ENCODE measurements at places on chromosomes 2 and 18.
A peak's percentile ranks its signal among the peaks of the same experiment; 100 is the strongest.

GRCh38 chr2:209681201-209681735 is 90.4 kb upstream of the UNC80 start:
- DNase-seq: no peak

DNA sequence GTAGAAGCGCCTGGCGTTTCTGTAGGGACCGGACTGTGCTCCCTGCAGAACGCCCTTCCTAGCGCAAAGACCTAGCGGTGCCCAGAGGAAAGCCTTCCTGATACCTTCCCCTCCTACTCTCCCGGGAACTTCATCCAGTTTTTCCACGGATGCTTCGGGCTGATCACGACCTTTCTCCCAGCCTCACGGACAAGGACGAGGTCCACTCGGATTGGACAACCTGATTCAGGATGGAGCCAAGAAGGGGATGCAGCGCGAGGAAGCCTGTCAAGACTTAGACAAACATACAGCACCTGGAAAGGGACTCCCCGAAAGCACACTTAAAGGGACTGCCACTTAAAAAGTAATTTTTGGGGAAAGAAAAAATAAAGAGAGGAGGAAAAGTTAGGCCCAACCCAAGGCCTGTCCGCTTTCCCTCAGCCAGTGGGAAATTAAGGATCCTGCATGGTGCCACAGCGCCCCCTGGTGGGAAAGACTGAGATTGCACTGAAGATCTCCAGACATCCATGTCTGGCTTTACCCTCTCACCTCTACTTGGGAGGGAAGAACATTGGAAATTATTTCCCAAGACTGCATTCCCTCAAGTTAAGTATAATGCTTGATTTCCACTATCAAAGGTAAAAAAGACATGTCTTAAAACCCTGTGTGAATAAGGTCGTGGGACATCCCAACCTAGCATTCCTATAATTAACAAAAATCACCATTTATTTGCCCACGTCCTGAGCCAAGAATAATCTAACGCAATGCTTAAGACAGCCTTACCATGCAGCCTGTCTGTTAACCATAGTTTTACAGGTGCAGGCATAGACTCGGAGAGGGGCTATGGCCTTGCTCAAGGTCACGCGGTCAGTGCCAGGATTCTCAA is 13.4 kb upstream of the COPS8 start:
- peak; percentile 26 for DNase-seq

DNA sequence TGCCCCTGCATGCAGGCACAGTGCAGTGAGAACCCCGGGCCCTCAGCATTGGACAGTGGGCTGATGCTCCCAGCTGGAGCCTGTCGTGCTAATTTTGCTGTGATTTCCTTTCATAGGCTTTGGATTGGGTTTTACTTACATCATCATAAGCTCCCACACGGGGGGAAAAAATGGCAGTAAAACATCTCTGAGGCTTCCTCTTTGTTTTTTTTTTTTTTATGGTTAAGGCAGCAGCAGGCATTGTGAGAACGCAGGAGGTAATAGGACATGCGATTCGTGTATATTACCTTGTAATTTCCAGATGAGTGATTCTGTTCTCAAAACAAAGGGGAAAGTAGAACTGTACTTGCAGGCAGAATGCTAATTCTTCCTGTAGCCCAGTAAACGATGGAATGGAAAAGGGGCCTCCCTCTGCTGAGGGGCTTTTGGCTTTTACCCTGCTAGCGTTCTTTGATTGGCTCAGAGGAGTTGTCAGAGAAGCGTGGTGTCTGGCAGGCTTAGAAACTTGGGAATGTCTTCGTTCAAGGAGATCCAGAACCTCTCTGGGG is 89.7 kb downstream of the NPAS2 start:
- no peak for DNase-seq

DNA sequence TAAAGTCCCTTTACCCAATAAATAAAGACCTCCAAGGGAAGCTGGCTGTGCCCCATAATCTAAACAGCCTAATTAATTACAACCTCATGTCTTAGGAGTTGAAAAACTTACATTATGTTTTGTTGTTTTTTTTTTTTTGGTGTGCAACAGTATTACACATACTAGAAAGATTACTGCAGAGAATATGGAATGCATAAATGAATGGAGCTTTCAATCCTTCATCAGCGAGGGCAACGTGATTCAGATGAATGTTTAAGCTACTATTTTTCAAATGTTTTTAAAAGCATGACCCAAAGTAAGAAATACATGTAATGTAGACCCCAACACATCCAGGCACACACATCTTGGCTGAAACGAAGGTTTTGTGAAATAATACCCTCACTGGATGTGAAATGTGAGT is 167.1 kb upstream of the FN1 start:
- DNase-seq: no peak

GRCh38 chr2:121242175-121242875 is 42.7 kb downstream of the TFCP2L1 start:
- DNase-seq: no peak

- no peak for DNase-seq
Observed at GRCh38 chr2:231894566-231895380, 31.4 kb downstream of the NPPC start.

- no peak for DNase-seq
Observed at GRCh38 chr2:159154366-159154765, 132.1 kb downstream of the WDSUB1 start.

GRCh38 chr2:144630459-144631215 is 110.7 kb upstream of the ZEB2 start:
- no peak for DNase-seq

- DNase-seq: no peak
Observed at GRCh38 chr18:36539674-36540231, 242.2 kb downstream of the FHOD3 start.

- no peak for DNase-seq
Observed at GRCh38 chr2:198615972-198616371, 811.6 kb downstream of the PLCL1 start.

DNA sequence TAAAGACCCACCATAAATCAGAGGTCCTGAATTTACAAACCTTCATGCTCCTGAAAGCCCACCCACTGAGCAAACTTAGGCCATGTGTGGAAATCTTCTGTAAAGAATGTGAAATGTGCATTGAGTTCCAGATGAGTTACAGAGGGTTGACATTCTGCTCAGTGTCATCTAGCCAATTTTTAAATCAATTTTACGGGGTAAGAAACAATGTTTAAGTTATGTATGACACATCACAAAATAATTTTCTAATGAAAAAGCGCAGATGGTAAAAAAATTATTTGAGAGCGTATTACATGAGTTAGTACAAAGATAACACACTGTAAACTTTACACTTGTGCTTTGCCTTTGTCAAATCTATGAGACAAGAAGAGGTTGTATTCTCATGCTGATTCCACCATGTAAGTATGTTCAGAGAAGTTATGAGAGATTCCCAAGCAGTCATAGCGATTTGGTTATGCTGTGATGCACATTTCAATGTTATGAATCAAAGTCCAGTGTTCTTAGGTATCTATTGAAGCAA is 446.3 kb downstream of the ADCYAP1 start:
- no peak for DNase-seq

DNA sequence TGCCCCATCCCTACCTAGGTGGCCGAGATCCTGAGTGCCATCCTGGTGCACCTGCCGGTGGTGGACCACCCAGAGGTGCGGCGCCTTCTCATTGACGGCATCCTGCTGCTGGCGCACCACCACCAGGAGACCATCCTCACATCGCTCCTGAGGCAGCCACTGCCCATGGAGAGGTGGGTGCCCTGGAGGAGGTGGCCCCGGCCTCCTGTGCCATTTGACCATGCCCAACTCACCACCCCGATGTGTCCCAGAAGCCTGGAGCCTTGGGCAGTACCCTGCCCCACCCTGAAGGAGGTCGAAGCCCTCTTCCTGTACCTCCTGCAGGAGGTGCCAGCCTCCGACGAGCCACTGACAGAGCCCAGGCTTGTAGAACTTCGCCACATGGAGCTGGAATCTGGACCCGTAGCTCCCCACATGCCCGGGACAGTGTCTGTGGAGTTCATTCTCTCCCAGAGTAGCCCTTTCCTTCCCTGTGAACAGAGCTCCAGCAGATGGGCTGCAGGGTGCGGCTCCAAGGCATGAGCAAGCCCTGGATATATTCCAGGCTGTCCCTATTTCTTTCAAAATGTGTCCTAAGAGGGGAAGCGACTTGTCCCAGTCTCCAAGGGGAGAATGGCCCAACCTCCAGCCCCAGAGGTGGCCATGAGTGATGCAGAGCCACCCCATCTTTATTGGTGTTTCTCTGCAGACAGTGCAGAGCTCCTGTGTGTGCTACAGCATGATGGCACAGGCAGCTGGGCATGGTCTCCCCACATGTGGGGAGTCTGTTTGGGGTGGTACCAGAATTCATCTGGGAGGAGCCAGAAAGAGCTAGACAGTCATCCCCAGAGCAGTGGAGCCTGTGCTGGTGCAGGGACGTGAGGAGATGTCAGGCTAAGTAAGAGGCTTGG is 34.2 kb downstream of the HJURP start:
- DNase-seq: no peak

GRCh38 chr2:86035883-86036668 is 69.6 kb downstream of the POLR1A start:
- peak; percentile 92 for DNase-seq

DNA sequence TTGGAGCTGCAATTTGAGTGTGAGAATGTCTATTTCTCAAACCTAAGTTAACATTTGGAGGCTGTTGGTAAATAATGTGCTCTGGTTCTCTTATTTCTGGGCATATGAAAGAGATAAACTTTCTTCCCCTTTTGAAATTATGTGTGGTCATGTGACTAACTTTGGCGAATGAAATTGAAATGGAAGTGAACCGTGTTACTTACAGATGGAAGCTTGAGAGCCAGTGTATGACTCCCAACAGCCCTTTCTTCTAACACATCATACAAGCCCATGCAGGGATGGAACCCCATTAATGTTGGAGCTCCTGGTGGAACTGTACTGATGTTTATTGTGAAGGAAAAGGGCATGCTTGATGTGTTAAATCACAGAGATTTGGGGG is 725.8 kb downstream of the TSN start:
- no peak for DNase-seq

DNA sequence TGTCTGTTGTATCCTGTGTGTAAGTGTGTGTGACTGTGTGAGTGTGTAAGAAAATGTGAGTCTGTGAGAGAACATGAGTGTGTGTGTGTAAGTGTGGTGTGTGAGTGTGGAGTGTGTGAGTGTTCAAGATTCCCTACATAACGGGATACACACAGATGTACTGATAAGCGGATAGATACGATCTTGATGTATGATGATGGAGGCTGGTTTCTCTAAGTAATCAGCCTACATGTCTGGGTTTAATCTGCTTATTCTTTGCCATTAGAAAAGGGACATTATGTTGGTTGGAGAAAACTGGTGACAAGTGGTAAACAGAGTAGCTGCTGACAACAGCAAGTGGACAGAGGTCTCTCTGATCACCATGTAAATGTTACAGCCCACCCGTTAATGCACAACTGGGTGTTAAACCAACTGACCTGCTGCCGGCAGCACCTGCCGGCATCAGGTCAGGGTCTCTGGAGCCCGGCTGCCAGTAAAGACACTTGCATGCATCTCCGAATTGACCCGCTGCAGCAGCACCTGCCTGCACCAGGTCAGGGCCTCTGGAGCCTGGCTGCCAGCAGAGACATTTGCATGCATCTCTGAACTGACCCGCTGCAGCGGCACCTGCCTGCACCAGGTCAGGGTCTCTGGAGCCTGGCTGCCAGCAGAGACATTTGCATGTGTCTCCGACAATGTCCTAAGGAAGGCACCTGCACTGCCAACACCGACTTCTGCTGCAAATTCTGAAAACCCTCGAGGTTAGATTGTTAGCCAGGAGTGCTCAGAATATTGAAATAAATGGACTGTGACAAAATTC is 87.5 kb downstream of the MBP start:
- no peak for DNase-seq

- DNase-seq: no peak
Observed at GRCh38 chr2:58266211-58266610, 25.1 kb upstream of the FANCL start.

DNA sequence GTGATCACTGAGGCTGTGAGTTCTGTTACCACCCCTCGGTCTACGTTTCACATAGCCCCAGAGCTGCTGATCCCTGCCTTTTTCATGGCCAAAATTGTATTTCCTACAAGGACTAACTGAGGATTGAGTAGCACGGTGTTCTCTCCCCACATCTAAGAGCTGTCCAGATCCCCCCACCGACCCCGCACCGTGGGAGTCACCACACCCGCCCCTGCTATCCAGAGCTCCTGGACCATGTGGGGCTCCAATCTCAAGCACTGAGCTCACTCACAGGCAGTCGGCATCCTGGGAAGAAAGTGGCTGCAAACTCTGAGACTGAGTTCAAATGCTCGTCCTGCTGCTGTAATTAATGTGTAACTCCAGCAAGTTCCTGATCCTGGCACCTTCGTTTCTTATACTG is 9.7 kb downstream of the SIX2 start:
- no peak for DNase-seq

DNA sequence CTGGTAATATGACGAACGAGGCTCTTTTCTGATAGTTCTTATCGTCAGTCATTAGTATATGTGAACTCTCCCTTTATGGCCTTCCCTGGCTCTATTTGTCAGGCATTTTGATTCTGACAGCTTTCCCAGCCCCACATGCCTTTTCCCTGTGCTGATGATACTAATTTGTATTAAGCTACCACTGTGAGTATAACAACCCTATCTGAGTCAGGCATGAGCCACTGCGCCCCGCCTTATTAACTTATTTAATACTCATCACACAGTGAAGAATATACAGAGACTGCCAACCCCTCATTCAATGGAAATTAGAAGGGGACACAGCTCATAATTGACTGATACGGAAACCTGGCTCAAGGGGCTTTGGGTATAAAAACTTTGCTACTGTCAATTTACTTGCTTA is 140.0 kb downstream of the NETO1 start:
- no peak for DNase-seq

DNA sequence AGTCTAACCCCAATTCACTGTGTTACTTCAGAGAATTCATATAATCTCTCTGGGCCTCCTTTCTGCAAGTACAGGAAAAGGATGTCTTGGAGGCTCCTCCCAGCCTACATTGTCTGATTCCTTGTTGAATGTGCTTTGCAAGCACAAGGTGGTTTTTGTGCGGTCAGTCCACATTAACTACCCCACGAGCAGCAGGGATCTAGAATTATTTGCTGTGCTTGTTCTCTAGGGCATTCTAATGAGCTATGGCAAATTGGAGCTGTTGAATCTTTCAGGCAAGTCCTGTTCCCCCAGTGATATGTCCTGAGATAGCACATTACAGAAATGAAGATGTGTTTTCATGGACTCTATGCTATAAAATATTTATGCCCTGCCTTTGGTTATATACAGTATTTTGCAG is 349.4 kb downstream of the SLC4A3 start:
- DNase-seq: no peak

- DNase-seq: no peak
Observed at GRCh38 chr18:35581898-35582641, 530 bp downstream of the GALNT1 start.

DNA sequence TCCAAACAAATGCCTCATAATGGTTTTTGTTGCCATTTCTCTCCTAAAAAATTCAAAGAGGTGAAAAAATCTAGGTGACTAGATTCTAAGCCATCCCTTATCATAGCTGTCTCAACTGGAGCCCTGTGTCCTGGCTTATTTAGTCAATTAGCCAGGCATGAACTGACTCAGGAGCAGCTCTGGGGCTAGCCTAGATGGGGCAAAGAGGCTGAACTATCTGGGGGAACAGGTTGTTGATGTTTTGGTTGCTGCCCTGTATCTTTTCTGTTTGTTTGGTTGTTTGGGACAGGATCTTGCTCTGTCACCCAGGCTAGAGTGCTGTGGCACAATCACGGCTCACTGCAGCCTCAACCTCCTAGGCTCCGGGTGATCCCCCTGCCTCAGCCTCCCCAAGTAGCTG is 14.7 kb downstream of the GEMIN6 start:
- DNase-seq: no peak

GRCh38 chr2:135820003-135820618 is 16.9 kb downstream of the LCT start:
- DNase-seq: no peak

- no peak for DNase-seq
Observed at GRCh38 chr2:57330447-57330846, 716.2 kb upstream of the VRK2 start.
